ENCODE measurements at places on chromosomes 6 and 20.

DNA sequence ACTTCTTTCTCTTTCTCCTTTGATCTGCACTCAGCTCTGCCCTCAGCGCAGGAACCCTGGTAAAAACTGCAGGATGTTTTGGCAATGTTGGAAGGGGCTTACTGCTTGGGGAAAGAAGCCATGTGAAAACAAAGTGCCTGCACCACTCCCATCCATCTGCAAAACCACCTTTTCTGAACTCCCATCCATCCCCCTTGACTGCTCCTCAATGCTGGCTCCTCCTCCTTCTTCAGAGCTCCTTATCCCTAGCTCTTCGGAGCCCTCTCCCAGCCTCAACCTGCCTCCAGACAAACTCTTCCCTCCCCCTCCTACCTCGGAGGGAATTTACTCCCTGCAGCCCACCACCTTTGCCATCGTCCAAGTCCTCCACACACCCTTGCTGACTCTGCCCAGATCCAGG, 4.2 kb upstream of the ZBTB12 start:
- no peak for DNase-seq

- DNase-seq, result no peak
Measured at GRCh38 chr6:144602523-144603180, 317.5 kb downstream of the UTRN start.

GRCh38 chr6:40611912-40612311, 24.7 kb upstream of the LRFN2 start:
- DNase-seq, result no peak

DNA sequence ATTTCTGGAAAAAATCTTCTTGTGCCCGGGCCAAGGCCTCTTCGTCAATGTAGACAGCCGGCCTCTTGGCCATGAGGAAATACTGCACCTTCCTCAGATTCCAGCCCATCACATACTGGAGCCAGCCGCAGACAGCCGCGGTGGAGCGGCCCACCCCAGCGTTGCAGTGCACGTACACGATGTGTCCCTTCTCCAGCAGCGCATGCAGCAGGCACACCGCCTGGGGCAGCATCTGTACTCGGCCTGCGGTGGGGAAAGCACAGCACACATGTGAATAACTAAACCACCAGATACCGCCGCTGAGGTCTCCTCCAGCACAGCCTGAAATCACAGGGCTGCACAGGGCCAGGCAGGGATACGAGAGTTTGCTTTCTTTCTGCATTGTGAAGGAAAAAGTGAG, 107.9 kb downstream of the EPM2A start:
- DNase-seq, result no peak

DNA sequence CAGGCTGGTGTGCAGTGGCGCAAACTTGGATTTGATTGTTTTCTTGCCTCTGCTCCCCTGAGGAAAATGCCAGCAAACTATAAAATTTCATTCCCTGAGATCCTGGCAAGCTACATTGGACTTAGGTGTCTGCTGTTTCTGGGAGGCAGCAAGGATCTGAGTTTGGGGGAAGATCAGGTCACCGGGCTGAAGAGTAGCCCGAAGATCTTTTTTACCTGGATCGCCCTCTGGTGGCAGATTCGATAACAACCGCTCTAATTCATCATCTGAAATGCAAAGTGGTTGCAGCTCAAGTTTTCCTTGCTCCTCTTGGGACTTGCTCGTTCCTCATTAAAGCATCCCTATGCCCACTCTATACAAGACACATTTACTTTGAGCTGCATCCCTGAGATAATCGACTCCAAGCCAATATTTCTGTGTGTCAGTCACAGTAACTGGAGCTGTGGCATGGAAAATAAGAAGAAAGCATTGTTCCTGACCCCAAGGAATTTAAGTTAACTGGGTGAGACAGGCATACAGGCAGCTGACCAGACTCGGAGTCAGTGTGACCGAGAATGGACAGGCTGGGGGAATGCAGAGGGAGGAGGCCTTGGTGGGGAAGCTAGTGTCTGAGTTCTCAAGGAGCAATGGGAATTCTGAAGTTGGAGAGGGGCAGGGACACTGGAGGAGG, 131.8 kb upstream of the PROKR2 start:
- peak; percentile 82 for DNase-seq

DNA sequence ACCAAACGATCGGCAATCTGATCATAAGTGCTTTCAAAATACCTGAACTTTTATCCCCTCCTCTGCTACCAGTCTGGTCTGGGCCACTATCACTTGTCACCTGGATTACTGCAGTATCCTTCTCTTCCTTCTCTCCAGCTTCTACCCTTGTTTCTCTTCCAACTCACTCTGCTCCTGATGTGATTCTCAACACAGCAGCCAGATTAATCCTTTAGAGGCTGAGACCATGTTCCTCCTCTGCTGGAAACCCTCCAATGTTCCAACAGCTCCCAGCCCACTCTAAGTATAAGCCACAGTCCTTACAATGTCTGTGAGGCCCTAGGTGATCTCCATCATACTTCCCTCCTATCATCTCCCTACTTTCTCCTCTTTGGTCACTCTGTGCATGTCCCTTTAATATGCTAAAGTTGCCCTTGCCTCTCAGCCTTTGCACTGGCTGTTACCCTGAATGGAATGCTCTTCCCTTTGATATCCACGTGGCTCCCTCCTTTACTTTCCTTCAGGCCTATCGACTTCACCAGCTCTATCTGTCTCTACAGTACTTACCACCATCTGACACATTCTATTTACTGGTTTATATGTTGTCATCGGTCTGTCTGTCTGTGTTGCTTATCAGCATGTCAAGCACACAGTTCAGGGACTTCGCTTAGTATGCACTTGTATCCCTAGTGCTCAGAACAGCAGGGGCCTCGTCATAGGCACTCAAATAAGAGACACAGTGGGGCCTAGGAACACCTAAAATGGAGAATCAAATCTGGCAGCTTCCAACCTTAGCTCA, 35.0 kb upstream of the RNF24 start:
- DNase-seq, result no peak

DNA sequence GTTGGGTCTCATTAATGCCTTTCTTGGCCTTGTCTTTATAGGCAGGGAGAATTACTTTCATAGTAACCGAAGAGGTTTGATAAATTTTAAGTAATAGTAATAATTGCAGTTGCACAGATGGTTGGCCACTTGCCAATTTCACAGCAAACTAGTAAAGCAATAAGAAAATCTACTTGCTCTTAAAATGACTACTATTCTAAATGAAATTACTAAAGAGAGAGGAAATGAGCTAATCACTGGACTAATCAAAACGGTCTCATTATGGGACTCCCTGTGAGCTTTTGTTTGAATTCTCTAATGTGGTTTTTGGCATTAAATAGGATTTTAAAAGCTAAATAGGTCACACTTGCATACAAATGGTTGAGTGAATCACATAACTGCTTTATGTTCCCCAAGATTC, 227.4 kb upstream of the PLN start:
- no peak for DNase-seq

- no peak for DNase-seq
Measured at GRCh38 chr20:1671891-1672669, 14.5 kb upstream of the SIRPG start.

DNA sequence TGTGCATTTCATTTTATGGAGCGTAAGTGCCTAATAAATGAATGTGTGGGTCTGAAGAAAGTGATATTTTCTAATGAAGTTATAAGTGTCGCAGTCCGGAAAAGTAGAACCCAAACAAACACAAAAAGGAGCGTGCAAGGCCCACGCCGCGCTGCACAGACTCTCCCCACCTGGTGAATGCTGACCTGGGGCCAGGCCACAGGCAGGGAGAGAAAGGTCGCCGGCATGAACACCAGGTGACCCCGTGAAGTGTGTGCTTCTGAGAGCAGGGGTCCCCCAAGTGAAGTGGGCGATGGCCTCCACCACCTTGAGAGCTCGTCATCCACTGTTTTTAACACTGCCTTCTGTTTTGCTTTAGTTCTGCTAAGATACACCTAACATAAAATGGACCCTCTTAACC, 114.8 kb downstream of the MYLK4 start:
- DNase-seq, result no peak

DNA sequence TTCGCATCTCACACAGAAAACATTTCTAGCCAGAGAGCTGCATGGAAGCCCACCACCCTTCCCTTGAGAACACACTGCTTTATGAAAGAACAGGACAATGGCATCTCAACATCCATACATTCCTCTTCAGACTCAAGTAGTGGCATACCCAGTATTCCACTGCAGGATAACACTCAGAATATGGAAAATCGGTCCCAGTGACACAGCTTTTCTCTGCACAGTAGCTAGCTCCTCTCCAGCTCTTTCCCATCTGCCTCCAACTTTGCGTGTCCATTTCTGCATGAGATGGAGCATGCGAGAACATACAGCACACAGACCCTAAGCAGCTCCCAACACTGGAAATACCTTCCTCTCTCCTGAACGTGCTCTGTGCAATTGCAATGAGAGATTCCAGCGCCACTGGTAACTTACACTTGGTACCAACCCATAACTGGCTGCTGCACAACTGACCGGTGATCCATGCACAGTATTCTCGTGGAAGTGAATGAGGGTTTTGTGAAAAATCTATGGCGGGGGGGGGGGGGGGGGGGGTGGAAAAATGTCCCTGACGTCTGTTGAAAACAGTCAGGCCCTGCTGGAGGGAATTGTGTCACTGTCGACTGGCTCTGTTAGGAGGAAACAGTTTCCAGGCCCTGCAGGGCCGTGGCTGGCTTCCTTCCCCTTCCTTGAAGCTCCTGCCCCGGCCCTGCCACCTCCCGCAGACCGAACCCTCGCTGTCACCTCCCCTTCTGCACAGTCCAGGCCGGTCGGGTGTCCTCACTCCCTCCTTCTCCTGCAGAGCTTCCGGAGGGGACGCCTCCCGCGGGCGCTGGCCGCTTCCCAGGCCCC, 265.9 kb upstream of the QKI start:
- DNase-seq, result no peak

DNA sequence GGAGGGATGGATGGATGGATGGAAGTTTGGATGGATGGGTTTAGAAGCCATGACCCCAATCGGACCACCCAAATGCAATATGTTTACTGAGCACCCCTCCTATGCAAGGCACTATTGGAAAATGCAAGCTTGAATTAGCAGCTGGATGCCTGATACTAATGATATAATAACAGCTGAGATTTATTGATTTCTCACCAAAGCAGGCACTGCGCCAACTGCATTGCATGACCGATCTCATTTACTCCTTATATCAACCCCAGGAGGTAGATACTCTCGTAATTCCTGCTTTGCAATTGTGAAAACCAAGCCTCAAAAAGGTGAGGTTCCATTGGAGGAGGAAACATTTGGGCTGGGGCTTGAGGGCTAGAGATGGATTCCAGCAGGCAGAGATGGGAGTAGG, 89.7 kb downstream of the KCNB1 start:
- no peak for DNase-seq

DNA sequence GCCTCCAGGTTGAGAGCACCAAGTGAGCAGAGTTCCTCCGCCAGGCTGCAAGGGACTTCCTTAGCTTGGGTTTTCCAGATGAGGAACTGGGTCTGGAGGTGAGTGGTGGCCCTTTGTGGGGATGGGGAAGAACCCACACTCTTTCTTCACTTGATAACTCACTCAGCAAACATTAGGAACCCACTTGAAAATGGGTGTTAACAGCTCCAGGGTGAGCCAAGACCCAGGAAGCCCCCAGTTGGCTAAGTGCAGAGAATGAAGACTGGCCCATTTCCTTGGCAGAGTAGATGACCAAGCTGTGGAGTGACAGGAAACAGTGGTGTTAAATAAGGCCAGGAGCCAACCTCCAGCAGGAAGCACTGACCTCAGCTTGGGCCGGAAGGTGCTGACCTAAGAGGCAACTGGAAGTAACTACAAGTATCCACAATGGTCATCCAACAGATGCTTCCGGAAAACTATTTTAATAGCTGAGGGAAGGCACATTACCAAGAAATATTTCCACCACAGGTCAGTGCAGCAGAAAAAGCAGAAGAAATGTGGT, 22.7 kb downstream of the MRPL14 start:
- no peak for DNase-seq

- no peak for DNase-seq
Measured at GRCh38 chr6:36032261-36032660, 4.7 kb downstream of the MAPK14 start.

DNA sequence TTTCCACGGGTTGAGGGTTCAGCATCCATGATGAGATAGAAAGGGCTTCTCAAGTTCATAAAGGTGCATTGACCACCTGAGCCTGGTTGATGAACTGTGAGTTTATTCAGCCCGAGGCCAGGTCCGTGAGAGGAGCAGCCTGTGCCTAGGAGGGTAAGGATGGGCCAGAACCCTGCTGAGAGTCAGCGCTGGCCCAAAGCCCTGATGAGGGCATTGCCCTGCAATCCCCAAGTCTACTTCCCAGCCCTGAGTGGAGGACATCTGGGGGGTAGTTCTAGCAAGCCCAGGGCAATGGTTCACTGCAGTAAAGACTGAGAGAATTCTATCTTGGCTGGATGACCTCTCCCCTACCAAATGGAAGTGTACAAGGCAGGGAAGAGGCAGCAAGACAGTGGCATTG, 123.3 kb upstream of the NXT1 start:
- no peak for DNase-seq

DNA sequence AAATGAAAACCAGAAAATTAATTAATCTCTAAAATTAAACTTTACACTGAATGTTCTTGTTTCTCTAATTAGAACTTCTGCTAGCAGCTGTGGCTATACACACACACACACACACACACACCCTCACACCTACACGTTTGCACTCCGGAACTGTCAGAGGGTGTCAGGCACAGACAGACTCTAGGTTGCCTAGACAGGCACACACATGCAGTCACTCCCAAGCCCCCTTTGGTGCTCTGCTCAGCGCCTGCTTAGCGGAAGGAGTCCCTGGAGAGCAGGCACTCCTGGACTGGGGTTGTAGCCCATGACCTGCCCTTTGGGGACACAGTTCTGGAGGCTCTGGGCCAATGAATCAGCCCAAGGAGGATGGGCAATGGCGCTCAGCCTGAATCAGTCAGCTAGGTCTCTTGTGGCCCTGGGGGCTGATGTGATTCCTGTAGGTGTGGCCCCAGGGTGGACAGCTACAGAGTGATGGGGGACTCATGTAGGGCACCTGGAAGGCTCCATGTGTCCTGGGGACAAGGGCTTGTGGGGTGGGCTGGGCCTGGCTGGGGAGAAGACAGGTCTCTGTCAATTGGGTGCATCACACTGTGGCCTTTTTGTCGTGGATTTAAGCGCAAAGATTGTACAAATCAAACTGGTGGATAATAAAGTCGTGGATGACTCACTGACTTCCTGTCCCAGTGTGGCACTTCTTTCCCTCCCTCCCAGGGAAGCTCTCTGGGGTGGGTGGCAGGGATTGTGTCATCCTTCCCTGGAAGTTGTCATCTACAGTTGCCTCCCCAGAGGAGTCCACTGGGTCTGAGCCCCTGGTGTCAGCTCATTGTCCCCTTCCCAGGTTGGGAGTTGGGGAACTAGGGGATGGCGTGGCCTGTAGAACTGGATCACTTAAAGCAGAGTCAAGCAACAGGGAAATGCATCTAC, 8.8 kb downstream of the TMEM151B start:
- DNase-seq, result no peak

DNA sequence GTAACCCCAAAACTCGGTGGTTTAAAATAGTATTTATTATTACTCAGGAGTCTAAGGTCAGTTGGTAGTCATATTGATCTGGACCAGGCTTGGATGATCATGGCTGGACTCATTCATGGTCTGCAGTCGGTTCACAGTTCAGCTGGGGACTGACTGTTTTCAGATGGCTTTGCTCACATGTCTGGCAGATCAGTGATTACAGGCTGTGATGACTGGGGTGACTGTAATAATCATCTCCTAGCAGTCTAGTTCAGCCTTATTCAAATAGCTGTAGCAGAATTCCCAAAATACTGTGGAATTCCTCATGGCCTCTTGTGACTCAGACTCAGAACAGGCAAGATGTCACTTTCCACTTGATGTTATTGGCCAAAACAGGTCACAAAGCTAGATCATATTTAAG, 16.4 kb upstream of the NT5DC1 start:
- no peak for DNase-seq

GRCh38 chr6:17012421-17013225, 89.2 kb upstream of the STMND1 start:
- no peak for DNase-seq
